Putamen (tissue), 1 donor: ENCODE measurements at places on chromosomes 11 and 22.

- DNase-seq, result no peak
Observed at GRCh38 chr11:87141322-87141721, 103.6 kb downstream of the TMEM135 start.

DNA sequence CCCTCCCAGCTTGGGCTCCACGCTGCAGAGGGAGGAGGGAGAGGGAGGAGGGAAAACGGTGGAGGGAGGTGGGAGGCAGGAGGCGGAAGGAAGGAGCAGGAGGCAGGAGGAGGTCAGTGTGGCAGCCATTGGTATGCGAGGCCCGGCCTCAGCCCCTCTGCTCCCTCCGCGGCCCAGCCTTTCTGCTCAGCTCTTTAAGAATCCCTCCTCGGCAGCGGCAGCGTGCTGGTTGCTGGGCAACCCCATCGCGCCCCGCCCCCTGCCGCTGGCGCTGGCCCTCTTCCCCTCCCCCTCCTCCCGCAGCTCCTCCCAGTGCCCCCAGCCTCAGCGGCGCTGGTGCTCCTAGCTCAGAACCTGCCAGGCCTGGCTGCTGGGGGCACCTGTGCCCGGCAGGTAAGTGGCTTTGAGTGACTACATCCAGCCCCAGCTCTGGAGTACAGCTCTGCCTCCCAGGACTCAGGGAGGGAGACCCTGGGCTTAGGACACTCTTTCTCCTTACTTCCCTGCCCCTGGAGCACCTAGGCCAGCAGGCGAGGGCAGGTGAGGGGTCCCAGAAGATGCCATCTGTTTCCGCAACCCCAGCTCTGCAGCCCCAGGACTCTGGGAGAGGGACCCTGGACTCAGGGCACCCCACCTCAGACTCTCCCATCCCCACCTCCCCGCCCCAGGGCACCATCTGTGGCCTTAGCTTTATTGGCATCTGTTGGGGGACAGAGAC lies 7.2 kb upstream of the FLRT1 start:
- no peak for DNase-seq

DNA sequence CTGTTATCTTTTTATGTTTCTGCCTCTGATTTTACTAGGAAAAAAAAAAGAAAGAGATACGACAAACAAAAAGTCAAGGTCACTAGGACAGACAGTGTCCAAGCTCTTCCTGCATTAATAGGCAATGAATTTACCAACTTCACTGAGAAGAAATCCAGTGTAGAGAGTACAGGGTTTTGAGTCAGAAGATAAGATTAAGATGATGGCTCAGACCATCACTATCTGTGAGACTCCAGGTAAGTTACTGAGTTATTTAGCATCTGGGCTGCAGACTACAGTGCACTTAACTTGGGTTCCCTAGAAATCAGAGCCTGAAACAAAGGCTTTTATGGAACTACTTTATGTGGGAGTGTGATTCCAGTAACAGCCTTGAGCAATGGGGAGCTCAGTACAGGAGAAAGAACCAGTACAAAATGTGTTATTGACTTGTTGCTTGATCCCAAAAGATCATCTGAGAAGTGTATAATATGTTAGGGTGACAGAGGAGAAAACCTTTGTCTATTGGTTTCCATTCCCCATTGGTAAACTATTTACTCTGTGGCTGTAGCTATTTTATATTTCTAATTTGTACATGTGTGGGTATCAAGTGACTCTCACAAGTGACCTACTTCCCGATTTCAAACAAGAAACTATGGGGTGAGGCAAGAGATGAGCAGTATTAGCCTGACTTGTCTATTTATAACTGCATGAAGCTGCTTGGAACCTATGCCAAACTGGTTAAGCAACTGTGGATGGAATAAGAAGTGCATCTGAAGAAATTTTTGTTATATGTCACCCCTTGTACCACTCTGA lies 395.8 kb downstream of the RAB38 start:
- no peak for DNase-seq

DNA sequence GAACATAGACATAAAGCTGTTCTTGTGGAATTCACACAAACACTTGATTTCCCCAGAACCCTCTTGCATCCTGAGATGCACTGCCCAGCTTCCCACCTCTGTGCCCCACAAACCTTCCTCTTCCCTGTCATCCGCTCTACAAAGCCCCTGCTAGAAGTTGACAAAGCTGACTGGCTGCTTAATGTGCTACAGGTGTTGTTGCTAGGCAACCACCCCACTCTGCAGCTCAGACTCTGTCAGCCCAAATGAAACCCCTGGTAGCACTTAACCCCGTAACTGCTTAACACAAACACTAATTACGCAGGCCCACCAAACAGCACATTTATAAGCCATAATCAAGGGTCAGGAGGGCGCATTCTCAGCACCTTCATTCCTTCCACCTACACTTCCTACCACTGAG lies 172.0 kb upstream of the CADM1 start:
- DNase-seq, result no peak

- DNase-seq, result no peak
Observed at GRCh38 chr11:30445056-30445455, 122.2 kb downstream of the ARL14EP start.
